ENCODE measurements at places on chromosomes 1 and 21.

DNA sequence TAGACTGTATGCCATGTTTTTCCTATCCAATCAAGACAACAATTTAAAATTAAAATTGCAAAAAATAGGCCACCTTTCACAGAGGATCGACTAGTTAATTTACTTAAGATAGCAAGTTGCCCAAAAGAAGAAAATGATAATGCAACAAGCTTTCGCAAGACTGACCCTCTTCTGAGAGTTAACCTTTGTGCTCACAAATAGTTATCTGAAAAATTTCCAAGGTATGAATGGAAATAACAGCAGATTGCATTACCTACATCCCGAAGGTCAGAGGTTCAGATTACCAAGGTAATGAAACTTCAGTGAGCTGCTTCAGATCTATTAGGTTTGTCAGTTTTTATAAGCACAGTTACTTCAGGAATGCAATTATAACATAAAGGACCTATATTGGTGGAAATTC, 298.0 kb downstream of the KCTD3 start:
- DNase-seq, result no peak

- no peak for DNase-seq
Measured at GRCh38 chr1:5447503-5447960, 544.7 kb downstream of the NPHP4 start.

GRCh38 chr1:167878372-167879160, 35.4 kb downstream of the ADCY10 start:
- no peak for DNase-seq

- no peak for DNase-seq
Measured at GRCh38 chr1:223711173-223711572, 1.2 kb upstream of the CAPN2 start.

- no peak for DNase-seq
Measured at GRCh38 chr1:246271516-246271915, 235.6 kb downstream of the SMYD3 start.

Measured in activated effector memory CD4-positive, alpha-beta T cell treated with Interleukin-2 at 50 U/mL for 16 hours (primary cell).